ENCODE measurements at places on chromosomes 5 and 9.

DNA sequence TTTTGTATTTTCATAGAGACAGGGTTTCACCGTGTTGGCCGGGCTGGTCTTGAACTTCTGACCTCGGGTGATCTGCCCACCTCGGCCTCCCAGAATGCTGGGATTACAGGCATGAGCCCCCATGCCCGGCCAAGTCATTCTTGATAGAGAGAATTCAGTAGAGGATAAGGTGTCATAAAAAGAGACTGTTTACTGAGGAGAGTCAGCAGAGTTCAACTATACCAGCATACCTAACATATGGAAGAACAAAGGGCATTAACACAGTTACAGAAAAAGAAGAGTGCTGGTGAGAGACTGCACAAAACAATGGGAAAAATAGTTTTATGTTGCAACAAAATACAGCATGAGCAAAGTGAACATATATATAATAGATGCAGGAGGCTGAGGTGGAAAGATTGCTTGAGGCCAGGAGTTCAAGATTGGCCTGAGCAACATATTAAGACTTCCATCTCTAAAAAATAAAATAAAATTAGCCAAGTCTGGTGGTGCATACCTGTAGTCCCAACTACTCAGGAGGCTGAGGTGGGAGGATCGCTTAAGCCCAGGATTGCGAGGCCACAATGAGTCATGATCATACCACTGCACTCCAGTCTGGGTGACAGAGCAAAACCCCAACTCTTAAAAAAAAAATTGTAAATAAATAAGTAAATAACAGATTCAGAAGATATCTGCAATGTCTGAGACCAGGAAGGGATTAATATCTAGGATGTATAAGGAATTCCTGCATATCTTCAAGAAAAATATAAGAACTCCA, 19.5 kb downstream of the B4GALT1 start:
- peak; percentile 9 for DNase-seq

DNA sequence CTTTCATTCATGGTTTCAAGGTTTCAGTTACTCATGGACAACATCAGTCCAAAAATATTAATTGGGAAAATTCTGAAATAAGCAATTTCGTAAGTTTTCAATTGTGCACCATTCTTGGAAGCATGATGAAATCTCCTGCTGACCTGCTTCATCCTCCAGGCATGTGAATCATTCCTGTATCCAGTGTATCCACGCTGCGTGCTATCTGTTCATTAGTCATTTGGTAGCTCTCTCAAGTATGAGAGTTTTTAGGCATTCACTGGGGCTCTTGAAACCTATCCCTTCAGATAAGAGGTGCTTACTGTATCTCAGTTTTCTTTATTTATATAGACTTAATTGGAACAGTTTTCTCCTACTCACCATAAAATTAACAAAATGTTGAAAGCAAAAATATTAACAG, 293.0 kb downstream of the CDH12 start:
- no peak for DNase-seq

- no peak for DNase-seq
Observed at GRCh38 chr5:56164376-56164775, 68.8 kb downstream of the ANKRD55 start.

DNA sequence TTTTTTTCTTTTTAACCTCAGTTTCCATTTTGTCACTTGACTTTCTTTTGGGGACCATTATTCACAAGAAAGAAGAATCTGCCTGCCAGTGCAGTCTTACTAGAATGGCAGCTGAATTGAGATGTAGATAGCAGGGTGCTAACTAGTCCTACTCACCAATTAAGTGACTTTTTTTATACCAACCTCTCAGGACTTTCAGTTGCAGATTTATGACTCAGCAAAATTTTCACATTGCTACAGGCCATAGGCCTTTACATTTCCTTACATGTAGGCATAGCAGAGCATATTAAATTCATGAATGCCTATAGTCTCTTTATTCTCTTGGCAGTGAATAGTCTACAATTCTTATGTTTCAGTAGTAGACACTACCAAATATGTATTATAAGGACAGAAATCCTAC, 54.0 kb upstream of the FKTN start:
- DNase-seq, result no peak

Measured in tibial artery (tissue), 4 donors.